ENCODE measurements at places on chromosomes 16 and 17.

GRCh38 chr17:28325211-28325610 is 6.2 kb downstream of the TMEM97 start:
- no peak for DNase-seq

DNA sequence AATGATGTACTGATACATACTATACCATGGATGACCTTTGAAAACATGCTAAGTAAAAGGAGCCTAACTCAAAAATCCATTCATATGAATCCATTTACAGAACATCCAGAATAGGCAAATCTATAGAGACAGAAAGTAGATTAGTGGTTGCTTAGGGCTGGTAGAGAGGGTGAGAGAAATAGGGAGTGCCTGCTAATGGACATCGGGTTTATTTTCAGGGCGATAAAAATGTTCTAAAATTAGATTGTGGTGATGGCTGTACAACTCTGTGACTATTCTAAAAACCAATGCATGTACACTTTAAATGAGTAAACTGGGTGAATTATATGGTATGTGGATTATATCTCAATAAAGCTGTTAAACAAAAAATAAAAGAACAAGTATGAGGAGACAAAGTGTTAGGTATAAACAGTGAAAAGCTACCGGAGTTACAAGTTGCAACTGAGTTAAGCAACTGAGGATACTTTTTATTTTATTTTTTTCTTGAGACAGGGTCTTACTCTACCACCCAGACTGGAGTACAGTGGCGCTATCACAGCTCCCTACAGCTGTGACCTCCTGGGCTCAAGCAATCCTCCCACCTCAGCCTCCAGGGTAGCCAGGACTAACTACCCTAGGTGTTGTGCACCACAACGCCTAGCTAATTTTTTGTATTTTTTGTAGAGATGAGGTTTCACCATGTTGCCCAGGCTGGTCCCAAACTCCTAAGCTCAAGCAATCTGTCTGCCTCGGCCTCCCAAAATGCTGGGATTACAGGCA is 75.5 kb upstream of the CORO6 start:
- no peak for DNase-seq

GRCh38 chr17:77867308-77867781 is 91.2 kb upstream of the TNRC6C start:
- DNase-seq = no peak

GRCh38 chr17:12928736-12929135 is 89.1 kb downstream of the ELAC2 start:
- DNase-seq = no peak

Measured in CD4-positive, alpha-beta T cell treated with Interleukin-4 for 1 hour (primary cell).